ENCODE measurements at places on chromosomes 4 and X. TPM values are rescaled to one million over a fixed set of nuclear protein-coding genes. Genes with fewer than 3 reads are reported as not detected.

The EXOC1L gene
- not detected for total RNA-seq

The UGT2B17 gene
- total RNA-seq = not detected

The SRPK3 gene
- total RNA-seq = 0.18 TPM

DNA sequence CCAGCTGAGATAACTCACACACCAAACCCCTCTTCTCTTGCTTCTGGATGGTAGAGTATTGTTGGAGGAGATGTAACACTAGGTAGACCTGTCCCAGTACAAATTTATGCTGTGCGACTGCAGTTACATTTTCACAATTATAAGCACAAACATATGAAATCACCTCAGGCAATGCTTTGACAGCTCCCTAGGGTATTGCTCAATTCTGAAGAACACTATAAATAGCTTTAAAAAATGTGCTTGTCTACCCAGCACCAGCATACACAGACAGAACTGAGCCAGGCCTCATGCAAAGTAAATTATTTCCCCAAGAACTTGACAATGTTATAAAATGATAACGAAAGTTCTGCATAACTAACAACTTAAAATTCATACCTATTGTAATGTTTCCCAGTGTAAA lies 1999.1 kb upstream of the ADGRL3 start:
- no peak for DNase-seq
- no peak overlapping the region for H3K4me3 ChIP-seq
- no peaks in the 10 kb centered on the region for H3K27me3 ChIP-seq
- no peaks in the 10 kb centered on the region for H3K36me3 ChIP-seq

DNA sequence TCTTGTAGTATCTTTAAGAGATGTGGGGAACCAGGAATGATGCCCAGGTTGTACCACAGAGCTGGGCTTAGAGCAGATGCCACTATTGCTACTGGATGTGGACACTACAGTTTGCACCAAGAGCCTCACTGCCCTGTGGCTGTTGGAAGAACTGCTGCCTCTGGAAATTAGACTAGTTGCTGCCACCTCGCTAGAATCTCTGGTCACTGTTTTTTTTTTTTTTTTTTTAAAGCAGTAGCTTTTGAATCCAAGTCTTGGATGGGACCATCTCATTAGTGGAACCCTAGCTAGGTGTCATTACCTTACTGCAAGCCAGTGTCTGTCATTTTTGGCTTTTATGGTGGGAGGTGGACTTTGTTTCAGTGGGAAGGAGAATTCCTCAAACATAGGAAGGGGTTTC lies 105.5 kb downstream of the ARHGAP10 start:
- H3K4me1 ChIP-seq = no peaks in the 10 kb centered on the region
- H3K36me3 ChIP-seq = no peaks in the 10 kb centered on the region
- no peak overlapping the region for H3K27ac ChIP-seq
- no peaks in the 10 kb centered on the region for H3K27me3 ChIP-seq
- no peak for DNase-seq

DNA sequence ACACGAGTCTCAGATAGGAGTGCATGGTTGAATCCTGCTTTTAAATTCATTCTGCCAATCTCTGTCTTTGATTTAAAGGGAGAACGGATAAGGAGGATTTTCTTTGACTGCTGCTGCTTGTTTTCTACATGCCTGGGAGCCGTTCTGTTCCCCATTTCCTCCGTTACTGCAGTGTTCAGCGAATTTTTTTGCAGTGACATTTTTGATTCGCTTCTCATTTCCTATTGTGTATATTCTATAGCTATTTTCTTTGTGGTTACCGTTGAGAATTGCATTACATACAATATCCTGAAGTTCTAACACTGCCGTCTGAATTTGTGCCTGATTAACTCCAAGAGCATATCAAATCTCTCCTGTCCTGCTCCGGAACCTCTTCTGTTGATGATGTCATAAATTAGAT lies 14.8 kb upstream of the MAEA start:
- H3K4me1 ChIP-seq = no peaks in the 10 kb centered on the region
- H3K27me3 ChIP-seq = peaks cover 2% of the 10 kb centered on the region
- no peak for DNase-seq
- H3K4me3 ChIP-seq = no peak overlapping the region

- no peaks in the 10 kb centered on the region for H3K36me3 ChIP-seq
- no peak overlapping the region for H3K4me3 ChIP-seq
- no peak overlapping the region for H3K27ac ChIP-seq
- DNase-seq = no peak
- peaks cover 6% of the 10 kb centered on the region for H3K27me3 ChIP-seq
- peaks cover 6% of the 10 kb centered on the region for H3K4me1 ChIP-seq
These were observed 36.3 kb upstream of the GATB start for GRCh38 chr4:151797131-151797530.

- no peaks in the 10 kb centered on the region for H3K27me3 ChIP-seq
- no peaks in the 10 kb centered on the region for H3K4me1 ChIP-seq
- H3K4me3 ChIP-seq = no peak overlapping the region
- no peak overlapping the region for H3K27ac ChIP-seq
These were observed 56.0 kb downstream of the NUDT11 start for GRCh38 chrX:51440365-51440764.

- H3K4me1 ChIP-seq = no peaks in the 10 kb centered on the region
- H3K27me3 ChIP-seq = peaks cover 3% of the 10 kb centered on the region
- H3K27ac ChIP-seq = no peak overlapping the region
- H3K36me3 ChIP-seq = no peaks in the 10 kb centered on the region
- no peak for DNase-seq
- H3K4me3 ChIP-seq = no peak overlapping the region
These were observed 31.9 kb downstream of the SLC16A2 start for GRCh38 chrX:74453178-74453577.

- DNase-seq = no peak
- H3K27me3 ChIP-seq = peaks cover 2% of the 10 kb centered on the region
- no peaks in the 10 kb centered on the region for H3K36me3 ChIP-seq
- peaks cover 10% of the 10 kb centered on the region for H3K4me1 ChIP-seq
- H3K4me3 ChIP-seq = no peak overlapping the region
- no peak overlapping the region for H3K27ac ChIP-seq
These were observed 30.4 kb downstream of the MAPK10 start for GRCh38 chr4:86329431-86329830.

- DNase-seq = no peak
- no peak overlapping the region for H3K27ac ChIP-seq
- peaks cover 2% of the 10 kb centered on the region for H3K4me1 ChIP-seq
- H3K36me3 ChIP-seq = no peaks in the 10 kb centered on the region
These were observed 61.3 kb downstream of the STOX2 start for GRCh38 chr4:183966371-183966770.

- H3K36me3 ChIP-seq = no peaks in the 10 kb centered on the region
- peak; percentile 15 for DNase-seq
- H3K27ac ChIP-seq = no peak within 1 kb of the TSS
- peaks cover 24% of the 10 kb centered on the region for H3K27me3 ChIP-seq
- peak within 1 kb of the TSS; percentile 80 for H3K4me3 ChIP-seq
These were observed at the start of gene GABRA4 for GRCh38 chr4:46993075-46994006. Gene GABRA4 (minus strand): TSS chr4:46993581. CDS start chr4:46993424, 157 bp downstream.
